ENCODE measurements at places on chromosomes 3 and 15.

- no peak for DNase-seq
Measured at GRCh38 chr3:46564190-46565021, 1.7 kb downstream of the LRRC2 start.

- DNase-seq = no peak
Measured at GRCh38 chr3:55538158-55538557, 51.1 kb upstream of the WNT5A start.

DNA sequence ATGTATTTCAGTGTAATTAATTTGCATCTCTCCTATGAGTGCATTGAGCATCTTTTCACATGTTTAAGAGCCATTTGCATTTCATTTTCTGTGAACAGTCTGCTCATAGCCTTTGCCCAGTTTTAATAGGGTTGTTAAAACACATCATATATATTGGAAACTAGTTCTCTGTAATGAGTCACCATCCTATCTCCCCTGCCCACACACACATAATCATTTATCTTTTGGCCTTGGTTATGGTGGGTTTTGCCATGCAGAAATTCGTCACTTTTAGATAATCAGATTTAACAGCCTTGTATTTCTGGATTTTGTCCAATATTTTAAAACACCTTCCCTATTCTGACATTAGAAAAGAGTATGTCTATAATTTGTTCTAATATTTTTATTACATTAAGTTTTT lies 11.9 kb upstream of the CHRM5 start:
- DNase-seq = no peak

DNA sequence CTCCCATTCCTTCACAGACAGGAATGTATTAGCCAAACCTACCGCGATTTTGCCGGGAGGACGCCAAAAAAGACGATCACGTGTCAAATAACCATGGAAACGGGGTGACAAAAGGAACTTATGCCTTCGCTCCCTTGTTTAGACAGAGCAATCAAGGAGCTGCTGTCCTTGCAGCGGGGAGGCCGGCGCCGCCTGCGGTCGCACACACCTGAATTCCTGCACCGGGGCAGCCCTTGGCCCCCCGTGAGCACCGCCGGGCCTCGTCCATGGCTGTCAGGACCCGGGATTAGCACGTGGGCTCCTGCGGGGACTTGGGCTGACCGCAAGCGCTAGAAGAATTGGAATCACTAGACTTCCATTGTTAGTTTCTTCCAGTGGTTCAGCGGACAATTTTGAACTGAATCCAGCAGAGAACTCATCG lies 193.1 kb downstream of the SHQ1 start:
- no peak for DNase-seq

DNA sequence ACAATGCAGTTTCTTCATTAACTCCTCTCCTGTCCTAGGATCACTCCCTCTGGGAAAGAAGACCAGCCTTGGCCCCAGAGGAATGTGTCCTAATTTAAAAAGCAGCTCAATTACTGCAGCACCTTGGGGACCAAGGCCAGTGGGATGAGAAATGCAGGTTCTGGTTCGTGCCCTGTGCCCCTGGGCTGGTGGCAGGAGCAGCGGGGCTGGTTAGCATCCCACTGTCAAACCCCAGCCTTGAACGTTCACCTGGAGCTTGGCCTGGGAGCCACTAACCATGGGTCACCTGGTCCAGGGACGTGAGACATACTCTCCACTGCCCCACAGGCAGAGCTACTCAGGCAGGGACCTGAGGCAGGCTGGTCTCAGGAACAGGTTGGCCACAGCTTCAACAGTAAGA lies 8.4 kb upstream of the RTP3 start:
- no peak for DNase-seq

Data from left lobe of liver (tissue), 2 donors.